Left cardiac atrium (tissue), 4 donors: ENCODE measurements at places on chromosomes 16 and 17.

GRCh38 chr17:34616148-34616547, 36.8 kb downstream of the TMEM132E start:
- DNase-seq, result no peak

GRCh38 chr16:2715519-2715918, 4.5 kb downstream of the PRSS27 start:
- DNase-seq, result peak; percentile 74

DNA sequence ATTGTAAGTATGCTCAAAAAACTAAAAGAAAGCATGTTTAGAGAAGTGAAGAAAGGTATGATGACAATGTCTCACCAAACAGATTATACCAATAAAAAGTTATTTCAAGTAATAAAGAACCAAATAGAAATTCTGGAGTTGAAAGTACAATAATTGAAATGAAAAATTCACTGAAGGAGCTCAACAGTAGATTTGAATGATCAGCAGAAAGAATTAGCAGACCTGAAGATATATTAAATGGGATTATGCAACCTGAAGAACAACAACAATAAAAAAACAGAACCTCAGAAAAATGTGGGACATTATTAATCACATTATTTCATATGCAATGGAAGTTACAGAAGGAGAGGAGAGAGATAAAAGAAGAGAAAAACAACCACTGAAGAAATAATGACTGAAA, 57.6 kb downstream of the ABCA8 start:
- DNase-seq, result no peak

GRCh38 chr17:7858522-7858810, 663 bp downstream of the CYB5D1 start:
- DNase-seq, result peak; percentile 63

DNA sequence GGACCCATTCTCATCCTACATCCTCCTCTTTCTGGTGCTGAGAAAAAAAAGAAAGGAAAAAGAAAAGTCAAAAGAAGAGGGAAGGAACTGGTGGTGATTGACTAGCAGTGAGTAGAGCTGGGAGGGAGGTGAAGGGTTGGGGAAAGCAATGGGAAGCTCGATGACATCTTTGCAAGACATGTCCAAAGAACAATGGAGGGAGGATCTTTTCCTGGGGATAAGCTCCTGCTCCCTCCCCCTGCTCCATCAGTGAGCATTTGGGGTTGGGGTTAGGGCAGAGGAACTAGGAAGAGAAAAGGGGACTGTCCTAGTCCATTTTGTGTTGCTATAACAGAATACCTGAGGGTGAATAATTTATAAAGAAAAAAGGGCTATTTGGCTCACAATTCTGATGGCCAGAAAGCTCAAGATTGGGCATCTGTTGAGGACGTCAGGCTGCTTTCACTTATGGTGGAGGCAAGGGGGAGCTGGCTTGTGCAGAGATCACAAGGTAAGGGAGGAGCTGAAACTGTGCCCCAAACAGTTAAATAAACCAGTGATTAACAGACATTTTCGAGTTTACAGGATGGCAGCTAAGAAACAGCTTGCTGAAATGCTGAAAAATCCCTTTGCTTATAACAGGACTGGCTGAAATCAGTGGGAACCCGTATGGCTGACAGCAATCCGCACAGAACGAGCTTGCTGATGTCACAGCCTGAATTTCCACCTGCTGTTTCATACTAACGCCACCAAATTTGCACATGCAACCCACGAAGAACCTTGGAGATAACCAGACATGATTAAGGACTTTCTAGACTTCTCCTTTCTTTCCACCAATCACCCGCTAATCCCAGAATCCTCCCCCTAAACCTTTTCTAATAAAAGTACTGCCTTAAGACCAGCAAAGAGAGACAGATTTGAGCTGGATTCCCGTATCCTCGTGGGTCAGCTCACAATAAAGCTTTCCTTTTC, 1.6 kb upstream of the ODF4 start:
- DNase-seq, result no peak

- peak; percentile 65 for DNase-seq
Observed at GRCh38 chr17:164303-165235, 16.9 kb downstream of the DOC2B start.
